ENCODE measurements at places on chromosomes 11 and 22. TPM values are rescaled to one million over a fixed set of nuclear protein-coding genes. Genes with fewer than 3 reads are reported as not detected.

MS4A3 gene
- polyA plus RNA-seq = not detected

EPS8L2 gene
- 59.4 TPM for polyA plus RNA-seq

DNA sequence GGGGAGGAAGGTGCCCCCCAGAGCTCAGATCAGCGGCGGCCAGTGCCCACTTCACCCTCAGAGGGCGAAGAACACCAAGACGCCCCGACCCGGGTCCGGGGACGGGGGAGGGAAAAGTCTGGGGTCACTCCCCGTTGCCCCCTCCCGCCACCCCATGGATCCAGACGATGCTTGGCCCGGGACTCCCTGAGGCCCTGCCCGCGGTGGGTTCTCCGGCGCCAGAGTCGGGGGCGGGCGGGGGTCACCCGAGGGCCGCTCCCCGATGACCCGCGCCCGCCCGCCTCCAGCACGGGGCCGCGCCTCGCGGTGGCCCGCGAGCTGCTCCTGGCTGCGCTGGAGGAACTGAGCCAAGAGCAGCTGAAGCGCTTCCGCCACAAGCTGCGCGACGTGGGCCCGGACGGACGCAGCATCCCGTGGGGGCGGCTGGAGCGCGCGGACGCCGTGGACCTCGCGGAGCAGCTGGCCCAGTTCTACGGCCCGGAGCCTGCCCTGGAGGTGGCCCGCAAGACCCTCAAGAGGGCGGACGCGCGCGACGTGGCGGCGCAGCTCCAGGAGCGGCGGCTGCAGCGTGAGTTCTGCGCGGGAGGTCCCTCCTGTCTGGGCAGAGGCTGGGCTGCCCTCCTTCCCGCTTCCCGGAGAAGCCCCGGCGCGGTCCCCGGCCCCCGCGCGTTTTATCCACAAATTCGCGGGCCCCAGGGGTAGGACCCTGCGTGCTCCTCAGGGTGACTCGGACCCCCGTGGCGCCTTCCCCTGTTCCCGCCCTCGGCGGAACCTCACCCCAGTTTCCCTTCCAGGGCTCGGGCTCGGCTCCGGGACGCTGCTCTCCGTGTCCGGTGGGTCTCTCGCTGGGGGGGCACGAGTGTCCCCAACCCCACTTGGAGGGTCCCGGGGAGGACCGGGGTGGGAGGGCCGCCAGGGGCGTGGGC, 1.1 kb downstream of the NLRP6 start:
- no peak for DNase-seq

SLC5A1 gene
- not detected for polyA plus RNA-seq

- DNase-seq = no peak
Observed at GRCh38 chr11:35855671-35856070, 88.2 kb upstream of the LDLRAD3 start.

- DNase-seq = no peak
Observed at GRCh38 chr11:60127311-60127811, 38.9 kb downstream of the MS4A2 start.

GRCh38 chr11:105244160-105244825, 104.7 kb upstream of the CARD18 start:
- DNase-seq = no peak

- DNase-seq = peak; percentile 34
Observed at GRCh38 chr11:44711787-44712608, 14.8 kb upstream of the TSPAN18 start.

MGAT3 gene
- 1.6 TPM for polyA plus RNA-seq

DNA sequence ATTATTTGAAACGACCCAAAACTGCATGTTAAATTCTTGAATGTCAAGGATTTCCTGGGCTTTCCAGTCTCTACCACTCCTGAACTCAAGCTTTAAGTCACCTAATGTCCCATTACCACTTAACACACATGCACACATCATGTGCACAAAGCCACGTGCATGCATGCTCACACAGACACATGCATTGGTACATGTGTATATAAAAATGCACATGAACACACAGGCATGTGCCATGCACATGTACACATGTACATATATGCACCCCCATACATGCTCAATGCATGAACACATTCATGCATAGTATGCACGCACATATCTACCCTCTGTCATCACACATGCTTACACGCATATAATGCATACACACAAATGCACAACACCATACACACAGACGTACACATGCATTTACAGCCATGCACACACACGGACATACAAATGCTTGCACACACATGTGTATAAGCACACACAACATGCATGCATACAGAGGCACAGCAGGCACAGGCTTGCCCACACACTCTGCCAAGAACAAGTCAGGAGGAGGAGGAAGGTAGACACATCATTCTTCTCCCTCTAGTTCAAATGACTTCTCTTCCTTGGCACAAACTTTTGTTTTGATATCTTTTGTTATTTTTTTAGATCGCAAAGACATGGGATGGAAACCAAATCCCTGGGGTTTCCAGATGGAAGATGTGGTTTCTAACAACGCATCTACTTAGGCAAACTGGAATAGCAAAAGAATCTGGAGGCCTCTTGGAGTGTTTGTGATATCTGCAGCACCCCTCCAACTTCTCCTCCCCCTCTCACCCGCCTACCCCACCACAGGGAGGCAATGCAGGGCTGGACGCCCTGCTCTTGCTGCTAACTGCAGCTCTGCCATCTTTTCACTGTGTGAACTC, 24.6 kb downstream of the RASD2 start:
- DNase-seq = no peak

ZP1 gene
- polyA plus RNA-seq = not detected

KCNJ5 gene
- polyA plus RNA-seq = not detected

- DNase-seq = no peak
Observed at GRCh38 chr11:75301131-75301530, 50.3 kb downstream of the ARRB1 start.

- no peak for DNase-seq
Observed at GRCh38 chr11:103483996-103484395, 374.8 kb downstream of the DYNC2H1 start.

DNA sequence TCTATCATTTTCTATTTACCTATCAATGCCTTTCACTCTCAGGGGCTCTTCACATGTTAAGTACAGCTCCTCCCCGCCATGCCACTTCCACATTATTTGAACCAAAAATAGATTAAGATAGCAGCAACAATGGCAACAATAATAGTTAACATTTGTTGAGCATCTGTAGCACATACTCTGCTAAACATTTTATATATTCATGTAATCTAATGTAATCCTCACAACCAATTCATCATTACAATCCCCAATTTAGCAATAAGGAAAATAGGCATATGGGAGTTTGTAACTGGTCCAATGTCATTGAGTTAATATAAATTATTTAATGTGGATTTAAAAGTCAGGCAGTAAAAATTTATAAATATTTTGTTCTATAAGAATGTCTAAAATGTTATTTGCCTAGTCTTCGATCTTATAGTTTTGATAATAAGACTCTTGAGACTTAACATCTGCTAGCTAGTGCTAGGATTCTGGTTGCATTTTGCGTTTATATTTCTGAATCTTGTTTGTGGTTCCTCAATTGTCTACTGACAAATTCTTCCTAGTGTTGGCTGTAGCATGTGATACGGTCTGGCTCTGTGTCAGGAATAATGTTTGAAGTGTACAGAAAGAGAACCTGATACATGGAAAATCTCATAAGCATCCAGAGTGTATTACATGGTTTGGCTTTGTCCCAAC, 621.5 kb upstream of the LUZP2 start:
- DNase-seq = no peak

- DNase-seq = no peak
Observed at GRCh38 chr22:45320357-45320976, 10.7 kb downstream of the FAM118A start.

DNA sequence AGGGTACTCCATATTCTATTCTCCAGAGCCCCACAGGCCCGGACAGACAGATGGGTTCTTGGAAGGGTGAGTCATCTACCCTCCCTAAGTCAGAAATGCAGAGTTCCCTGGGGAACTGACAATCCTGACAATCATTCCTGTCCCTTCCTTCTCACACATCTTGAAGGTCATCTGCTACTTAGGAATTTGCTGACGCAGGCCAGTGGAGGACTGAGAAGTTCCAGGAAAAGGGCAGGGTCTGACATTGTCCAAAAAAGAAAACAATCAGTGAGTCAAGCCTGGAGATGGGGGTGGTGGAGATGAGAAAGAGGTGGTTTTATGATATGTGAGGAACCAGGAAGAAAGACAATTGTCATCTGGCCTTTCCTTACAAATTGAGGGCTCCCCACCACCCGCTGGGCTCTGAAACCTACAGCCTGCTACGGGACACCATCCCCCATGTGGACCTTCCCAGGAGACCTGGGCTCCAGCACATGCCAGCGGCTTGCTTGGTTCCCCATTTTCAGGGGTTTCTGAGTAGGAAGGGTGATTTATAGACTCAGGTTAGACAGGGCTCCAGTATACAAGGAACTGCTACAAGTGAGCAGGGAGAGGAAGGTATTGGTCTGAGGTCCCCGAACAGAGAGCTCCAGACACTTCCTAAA, 12.9 kb downstream of the CD59 start:
- DNase-seq = no peak

KDM4E gene
- polyA plus RNA-seq = not detected

GRCh38 chr11:29296680-29297079, 720.1 kb downstream of the KCNA4 start:
- DNase-seq = no peak

GRCh38 chr11:84103096-84103495, 816.9 kb upstream of the CCDC90B start:
- DNase-seq = peak; percentile 8

CARS1 gene
- polyA plus RNA-seq = 72.9 TPM

DNA sequence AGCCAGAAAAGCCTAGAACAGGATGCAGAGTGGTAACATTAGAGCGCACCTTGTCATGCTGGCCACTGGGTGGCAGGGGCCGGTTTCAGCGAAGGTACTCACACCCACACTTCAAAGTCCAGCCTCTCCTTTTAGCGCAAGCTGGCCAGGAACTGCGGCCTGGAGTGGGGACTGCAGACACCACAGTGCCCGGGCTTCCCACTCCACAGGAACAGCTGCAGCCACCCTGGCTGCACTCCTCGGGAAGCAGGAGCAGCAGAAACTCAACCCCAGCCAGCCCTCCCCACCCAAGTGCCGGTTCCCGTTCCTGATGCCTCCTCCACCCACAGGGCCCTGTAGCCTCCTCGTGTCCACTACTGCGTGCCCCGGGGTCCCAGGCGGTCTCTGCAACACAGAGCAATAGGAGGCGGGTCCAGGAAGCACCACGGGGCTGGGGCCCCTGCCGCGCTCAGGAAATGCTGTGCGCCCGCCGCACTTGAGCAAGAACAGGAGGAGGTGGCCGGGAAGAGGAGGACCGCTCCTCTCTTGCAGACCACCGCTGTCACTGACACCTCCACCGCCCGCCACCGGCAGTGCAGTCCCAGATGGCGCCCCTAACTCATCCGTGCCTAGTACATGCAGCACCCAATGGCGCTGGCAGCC, 2.2 kb downstream of the RFPL2 start:
- peak; percentile 84 for DNase-seq

Data from GM23338 (cell line).